ENCODE measurements at places on chromosomes 1 and 21.

DNA sequence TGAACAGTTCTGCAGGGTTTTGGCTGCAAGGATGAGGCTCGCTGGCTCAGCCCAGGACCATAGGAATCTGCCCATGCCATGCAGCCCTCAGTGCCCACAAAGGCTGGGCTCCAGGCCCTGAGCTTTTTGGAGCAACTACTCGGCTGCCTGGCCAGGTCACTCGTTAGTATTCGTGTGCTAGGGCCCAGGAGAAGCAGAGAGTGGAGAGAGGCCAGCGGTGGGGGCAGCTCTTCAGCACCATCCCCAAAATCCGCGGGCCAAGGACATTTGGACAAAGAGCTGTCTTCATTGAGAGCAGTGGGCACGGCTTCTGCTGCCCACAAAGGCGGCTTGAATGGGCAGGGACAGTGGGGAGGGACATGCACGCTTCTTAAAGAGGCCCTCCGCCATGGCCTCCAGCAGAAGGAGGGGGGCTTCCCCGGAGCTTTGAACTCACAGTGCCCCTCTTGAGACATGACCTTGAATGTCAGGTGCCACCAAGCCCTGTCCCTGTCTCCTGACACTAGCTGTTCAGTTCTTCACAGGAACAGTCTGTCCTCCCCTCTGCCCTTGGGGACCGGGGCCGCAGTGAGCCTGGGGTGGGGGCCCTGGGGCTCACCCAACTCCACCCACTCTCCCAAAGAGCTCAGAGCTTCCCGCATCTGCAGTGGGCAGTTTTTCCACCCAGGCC, 106.1 kb upstream of the ARHGEF16 start:
- no peak for DNase-seq

GRCh38 chr1:206753141-206753540, 17.4 kb upstream of the IL19 start:
- DNase-seq: no peak

- no peak for DNase-seq
Measured at GRCh38 chr1:48442864-48443619, 29.0 kb downstream of the SPATA6 start.

DNA sequence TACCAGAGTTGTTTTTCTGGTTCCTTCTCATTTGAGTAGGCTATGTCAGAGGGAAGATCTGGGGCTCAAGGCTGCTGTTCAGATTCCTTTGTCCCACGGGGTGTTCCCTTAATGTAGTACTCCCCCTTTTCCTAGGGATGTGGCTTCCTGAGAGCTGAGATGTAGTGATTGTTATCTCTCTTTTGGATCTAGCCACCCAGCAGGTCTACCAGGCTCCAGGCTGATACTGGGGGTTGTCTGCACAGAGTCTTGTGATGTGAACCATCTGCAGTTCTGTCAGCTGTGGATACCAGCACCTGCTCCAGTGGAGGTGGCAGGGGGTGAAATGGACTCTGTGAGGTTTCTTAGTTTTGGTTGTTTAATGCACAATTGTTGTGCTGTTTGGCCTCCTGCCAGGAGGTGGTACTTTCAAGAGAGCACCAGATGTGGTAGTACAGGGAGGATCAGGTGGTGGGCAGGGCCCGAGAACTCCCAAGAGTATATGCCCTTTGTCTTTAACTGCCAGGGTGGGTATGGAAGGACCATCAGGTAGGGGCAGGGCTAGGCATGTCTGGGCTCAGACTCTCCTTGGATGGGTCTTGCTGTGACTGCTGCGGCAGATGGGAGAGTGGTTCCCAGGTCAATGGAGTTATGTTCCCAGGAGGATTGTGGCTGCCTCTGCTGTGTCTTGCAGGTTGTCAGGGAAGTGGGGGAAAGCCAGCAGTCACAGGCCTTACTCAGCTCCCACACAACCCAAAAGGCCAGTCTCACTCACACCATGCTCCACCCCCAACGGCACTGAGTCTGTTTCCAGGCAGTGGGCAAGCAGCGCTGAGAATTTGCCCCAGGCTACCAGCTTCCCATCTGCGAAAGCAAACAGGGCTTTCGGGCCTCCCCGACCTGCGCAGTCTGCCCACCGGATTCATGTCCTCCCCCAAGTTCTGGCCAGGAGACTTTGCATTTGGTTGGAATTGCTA, 64.2 kb downstream of the SERINC2 start:
- DNase-seq: no peak

DNA sequence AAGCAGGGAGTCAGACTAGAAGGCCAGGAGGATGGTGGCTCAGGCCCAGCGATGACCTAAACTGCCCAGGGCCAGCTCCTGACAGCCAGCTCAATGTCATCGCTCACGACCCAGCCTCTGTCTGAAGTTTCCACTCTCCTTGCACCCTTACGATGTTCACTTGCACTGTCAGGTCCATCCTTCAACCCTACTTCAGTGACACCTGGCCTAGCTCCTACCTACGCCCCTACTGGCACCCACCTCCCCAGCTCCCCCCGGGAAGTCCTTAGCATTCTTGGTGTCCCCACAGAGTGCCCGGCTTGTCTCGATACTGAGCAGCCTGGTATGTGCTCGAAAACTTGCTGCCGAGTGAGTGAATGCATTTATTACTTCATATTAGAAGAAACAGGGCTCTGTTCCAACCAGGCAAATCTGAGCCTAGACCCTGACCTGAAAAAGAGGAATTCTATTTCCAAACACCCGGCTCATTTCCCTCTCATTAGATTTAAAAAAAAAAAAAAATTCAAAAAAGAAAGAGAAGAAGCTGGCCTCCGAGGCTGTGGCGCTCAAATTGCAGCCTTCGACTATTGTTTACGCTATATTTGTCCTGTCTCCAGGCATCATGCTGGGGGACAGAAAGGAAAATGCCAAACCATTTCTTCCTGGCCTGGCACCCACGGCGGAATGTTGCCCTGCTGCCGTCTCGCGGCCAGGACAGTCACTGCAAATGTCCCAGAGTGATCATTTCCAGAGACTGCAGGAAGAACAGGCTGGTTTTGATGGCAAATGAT, 29.8 kb upstream of the LRRC38 start:
- DNase-seq: no peak

GRCh38 chr1:20426371-20426770, 59.6 kb downstream of the CAMK2N1 start:
- no peak for DNase-seq

- no peak for DNase-seq
Measured at GRCh38 chr1:17572264-17572985, 32.9 kb downstream of the ARHGEF10L start.

Data from NCI-H1092 (cell line).